GM04503 (cell line): ENCODE measurements at places on chromosomes 5 and 9.

DNA sequence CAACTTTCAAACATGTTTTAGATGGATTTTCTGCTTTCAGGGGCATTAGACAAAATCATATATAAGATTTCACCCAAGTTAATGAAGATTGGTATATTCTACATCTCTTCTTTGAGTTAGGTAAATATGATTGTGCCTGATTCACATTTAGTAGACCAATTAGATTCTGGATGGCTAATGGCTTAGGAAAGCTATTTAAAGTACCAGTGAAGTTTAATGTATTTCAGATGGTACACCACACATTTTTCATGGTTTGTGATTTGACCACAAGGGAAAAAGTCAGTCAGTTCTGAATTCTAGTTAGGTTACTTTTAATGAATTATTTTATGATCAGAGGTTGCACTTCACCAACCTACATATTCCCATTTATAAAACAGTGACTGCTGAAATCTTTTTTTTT is 409.7 kb downstream of the ADGRV1 start:
- DNase-seq: no peak

DNA sequence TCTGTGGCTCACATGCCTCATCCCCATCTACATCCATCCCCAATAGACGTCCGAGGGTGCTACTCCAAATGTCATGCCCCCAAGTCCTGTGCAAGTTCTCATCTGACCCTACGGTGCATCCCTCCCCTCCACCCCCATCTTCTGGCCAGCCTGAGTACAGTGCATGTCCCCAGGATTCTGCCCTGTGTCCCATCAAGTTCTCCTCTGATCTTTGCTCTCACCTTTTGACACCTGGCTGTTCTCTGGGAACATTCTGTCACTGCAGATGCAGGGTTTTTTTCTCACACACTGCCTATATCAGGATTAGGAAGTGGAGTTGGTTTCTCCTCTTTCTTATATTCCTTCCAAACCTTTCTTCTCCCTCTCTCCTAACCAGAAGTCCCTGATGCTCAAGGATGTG is 377.2 kb downstream of the GADD45G start:
- no peak for DNase-seq

GRCh38 chr5:90551376-90551775 is 7.2 kb upstream of the ADGRV1 start:
- no peak for DNase-seq

DNA sequence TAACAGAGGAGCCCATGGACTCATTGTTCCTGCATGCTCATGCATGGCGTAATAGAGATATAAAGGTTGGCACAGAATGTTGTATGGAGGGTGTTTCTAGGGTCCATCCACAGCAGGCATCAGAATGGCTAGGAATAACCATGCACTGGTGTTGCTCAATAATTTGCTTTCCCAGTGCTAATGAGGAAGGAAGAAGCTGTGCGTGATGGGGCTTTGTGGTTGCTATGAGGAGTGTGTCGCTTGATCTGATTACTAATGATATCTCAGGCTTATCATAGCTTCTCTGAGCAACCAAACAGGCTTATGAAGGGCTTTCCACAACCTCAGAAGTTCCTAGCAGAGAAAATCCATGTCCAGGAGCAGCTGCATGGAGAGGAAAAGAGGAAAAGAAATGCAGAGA is 151.3 kb upstream of the TRPC7 start:
- no peak for DNase-seq

DNA sequence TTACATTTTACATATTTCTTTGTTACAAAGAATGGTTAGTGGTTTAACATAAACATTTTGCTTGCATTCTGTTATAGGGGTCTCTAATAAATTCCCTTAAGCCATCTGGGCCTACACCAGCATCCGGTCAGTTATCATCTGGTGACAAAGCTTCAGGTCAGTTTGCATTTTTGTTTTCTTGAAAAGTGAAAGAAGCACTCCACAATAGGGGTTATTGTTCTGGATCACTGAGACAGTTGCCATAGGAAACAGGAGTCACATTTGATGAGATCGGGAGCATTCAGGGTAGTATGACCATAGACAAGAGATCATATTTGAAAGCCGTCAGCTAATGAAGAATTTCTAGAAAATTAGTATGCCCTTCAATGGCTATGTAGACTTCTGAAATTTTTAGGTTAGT is 63.6 kb downstream of the NUP214 start:
- no peak for DNase-seq

DNA sequence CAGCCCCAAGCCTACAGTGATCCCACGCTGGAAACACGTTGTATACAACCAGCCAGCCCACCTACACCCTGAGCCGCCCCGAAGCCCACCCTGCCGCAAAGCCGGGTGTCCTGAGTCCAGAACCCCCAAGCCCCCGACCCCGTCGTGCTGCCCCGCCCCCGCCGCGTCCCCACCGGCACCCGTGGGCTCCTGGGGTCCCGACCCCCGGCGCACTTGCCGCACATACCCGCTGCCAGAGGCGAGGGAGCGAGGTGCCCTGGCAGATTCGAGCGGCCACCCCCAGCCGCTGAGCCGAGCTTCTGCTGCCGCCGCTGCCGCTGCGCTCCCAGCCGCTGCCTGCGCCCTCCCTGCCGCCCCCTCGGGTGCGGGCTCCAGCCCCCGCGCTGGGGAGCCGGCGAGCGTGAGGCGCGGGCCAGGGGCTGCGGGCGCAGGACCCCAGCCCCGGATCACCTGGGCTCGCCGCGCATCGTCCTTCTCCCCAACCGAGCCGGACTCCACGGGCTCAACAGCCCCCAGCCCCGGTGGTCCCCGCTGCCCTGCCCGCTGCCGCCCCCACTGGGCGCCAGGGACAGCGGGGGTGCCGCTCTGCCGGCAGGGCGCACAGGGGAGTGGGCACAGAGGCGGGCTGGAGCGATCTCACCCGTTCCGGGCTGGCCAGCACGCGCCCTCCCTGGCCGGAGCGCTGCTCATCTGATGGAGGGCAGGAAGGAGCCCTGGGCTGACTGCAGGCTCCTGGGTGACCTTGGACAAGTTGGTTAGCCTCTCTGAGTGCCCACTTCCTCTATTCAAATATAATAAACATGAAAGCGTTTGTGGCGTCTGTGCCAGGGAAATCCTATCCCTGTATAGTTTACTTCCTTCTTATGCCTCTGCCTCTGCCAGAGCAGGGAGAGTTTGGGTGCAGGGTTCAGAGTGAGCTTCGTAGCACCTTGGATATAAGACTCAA is at the start of gene HTR4:
Gene HTR4 (minus strand): TSS at position 692 of the 946 bp plus-strand sequence. CDS start 17,513 bp downstream, outside the sequence.
- no peak for DNase-seq

DNA sequence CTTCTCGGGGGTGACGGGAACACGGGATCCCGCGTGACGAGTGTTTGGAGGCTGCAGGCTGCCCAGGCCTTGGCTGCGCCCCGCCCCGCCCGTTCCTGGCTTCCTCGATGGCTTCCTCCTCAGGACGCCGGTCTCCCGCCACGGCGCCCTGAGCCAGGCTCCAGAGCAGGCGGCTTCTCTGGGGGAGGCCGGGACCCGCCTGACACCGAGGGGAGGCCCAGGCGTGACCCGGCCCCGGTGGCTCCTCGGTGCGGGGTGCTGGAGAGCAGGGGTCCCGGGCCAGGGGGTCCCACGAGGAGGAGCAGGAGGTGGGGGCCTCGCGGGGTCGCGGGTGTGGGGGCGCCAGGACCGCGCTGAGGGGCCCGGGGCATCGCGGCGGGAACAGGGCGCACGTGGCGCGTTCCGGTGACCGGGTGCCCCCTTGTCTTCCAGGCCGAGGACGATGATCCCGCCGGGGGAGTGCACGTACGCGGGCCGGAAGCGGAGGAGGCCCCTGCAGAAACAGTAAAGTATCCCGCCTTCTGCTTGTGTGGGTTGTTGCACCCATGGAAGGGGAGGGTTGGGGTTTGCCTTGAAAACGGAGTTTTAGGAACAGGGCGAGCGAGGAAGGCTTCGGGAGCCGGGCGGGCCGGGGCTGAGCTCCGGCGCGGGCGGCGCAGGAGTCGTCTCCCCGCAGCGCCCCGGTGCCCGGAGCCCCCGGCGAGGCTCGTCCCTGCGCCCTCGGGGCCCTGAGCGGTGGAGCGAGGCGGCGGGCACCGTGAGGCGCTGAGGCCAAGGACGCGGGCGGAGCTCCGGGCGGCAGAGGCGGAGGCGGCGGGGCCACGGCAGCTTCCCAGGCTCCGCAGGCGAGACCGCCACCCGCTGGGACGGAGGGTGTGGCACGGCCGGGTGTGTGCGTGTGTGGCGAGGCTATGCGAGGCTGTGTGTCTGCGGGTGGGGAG is 22.2 kb downstream of the AHRR start:
- DNase-seq: no peak

DNA sequence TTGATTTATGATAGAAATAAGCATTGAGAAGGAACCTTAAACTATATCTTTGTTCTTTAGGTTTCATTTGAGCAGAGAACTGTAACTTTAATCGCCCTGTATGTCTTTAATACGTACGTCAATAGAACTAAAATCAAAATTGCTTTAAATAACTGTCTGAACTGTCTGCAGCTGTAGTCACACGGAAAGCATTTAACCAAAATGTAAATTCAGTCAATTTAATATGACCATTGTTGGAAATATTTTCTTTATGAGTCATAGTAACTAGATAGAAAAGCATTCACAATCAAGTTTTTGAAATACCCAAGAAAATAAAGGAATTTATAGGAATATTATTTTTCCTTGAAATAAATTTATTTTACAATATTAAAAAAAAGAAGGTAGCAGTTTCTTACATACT is 157.1 kb upstream of the CDH6 start:
- no peak for DNase-seq

DNA sequence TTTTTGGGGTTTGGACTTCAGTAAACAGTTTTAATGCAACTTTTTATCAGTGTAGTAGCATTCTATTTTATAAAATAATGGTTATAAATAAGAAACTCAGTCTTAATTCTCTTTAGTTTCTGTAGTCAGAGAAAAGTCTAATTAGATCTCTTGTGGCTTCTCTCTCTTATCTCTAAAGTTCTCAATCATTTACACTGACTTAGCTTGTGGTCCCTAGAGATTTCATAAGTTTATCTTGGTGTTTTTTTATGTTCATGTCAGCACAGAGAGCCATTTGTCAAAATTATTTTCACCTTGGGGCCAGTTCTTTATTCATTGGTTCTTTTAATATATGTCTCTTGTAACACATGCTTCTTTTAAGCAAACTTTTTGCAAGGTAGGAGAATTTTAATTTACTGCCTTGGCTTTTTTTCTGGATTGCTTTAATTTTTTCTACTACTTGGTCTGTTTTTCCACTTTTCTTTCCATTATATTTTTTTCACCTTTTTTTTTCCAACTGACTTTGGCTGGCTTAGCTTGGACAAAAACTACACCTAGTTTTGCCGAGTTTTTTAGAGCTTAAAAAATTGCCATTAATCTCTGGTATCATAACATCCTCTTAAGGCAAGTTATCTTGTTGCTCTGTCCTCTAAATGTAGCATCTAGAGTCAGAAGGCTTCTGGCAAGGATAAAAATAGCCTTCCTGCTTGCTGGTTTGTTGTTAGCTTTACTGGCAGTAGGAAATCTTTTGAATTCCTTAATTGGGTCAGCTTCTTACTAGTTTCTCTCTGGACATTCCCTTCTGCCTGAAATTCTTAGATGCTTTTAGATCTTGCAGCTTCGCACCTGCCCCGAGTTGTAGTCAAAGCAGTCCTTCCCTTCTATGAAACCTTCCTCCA is 35.3 kb downstream of the CPEB4 start:
- no peak for DNase-seq

- DNase-seq: peak; percentile 48
Observed at GRCh38 chr9:107489687-107490605, at the start of gene KLF4. Gene KLF4 (minus strand): TSS chr9:107489769. CDS start chr9:107489172, 597 bp downstream.

DNA sequence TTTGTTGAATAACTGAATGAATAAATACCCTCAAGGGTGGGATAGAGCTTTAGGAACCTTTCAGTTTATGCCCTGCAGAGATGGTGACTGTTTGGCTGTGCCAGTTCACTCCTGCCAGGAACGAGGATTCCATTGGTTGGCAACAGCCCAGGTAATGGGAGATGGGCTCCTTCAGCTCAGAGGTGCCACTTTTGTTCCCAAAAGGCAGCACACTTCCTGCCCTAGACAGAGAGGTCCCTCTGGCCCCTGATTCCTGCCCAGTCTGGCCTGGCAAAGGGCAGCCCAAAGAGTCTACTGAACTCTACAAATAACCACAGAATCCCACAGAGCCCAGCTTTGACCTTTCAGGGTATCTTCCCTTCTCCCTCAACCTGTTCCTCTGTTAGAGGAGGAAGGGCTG is 1.6 kb downstream of the C9orf152 start:
- no peak for DNase-seq

DNA sequence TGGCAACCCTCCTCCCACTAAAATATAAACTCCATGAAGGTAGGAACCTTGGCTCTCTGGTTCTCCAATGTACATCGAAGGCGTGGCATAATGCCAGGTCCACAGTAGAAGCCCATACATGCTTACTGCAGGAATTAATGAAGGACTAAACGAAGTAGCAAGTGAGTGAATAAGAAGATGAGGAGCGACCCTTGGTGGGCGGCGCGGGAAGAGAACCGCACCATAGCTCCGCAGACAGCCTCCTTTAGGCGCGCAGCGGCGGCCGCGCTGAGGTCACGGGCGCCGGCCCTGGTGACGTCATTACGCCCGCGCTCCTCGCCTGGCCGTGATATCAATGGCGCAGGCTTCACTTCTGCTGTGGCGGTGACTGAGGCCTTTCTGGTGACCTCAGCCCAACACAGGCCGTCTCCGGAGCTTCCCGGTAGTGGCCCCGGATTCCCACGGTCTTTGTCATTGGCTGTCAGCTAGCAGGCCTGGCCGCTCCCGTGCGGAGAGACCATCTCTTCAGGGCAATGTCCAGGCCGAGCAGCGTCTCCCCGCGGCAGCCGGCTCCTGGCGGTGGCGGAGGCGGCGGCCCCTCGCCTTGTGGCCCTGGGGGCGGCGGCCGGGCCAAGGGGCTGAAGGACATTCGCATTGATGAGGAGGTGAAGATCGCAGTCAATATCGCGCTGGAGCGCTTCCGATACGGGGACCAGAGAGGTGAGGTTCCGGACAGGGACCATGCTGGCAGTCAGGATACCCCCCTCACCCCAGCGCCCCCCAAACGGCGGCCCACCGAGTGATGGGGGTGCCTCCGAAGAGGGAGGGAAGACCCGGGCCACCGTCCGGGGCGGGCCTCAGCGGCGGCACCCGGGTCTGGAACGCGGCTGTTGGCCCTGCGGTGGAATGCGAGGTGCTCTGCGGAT is at the start of gene YTHDC2:
Gene YTHDC2 (plus strand): TSS at position 311 of the 905 bp plus-strand sequence. CDS start 202 bp downstream, at position 513.
- DNase-seq: peak; percentile 39
